ENCODE measurements at places on chromosomes 12 and 14.

DNA sequence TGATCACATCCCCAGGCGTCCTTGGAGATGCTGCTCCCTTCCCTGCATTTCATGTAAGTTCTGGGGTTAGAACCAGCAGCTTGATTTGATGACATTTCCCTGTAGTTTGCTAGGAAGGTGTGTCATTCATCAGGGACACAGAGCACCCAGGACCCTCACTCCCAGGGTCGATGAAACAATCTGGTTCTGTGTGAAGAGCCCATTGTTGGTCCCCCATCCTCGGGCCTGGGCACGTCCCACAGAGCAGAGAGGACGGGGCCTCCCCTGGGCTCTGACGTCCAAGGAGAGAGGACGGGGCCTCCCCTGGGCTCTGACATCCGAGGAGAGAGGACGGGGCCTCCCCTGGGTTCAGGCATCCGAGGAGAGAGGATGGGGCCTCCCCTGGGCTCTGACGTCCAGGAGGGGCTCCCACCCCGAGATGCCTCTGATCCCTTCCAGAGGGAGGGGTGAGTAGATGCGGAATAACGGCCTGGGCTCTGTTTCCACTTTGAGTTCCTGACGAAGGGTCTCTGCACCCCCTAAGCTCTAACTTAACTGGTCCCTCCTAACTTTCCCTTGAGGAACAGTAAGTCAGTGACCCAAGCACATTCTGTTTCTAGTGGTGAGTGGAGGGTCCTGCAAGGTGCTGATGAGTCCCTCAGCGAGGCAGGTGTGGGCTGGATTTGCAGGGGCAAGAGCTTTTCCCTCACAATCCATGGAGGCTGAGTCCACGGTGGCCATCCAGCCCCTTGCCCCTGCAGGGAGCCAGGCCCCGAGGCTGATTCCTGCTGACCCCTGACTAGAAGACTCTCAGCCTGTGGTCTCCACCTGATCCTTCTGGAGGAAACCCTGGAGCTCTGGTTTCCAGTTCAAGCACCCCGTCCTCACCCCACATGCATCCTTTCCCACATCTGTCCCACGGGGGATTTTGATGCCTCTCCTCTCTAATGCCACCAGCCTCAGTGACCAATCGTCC lies 35.5 kb upstream of the SFSWAP start:
- H3K4me3 ChIP-seq: no peak overlapping the region
- H3K27ac ChIP-seq: no peak overlapping the region
- peaks cover 4% of the 10 kb centered on the region for H3K27me3 ChIP-seq
- H3K4me1 ChIP-seq: no peaks in the 10 kb centered on the region

DNA sequence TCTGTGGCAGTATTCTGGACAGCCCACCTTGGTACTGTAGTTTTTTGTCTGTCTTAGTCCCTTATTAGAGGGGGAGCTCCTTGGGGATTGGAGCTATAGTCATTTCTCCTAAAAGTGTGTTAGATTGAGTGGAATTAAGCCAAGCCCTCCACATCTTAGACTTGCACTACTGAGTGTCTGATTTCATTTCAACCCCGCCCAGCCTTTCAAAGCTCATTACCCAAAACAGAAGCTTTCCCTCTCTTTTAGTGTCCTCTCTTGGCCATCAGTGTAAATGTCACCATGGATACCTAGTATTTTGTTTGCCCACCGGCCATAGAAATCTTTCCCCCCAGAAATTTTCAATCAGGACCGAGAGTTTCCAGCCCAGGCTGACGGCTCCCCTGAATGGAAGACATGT lies 74.5 kb downstream of the LRRC74A start:
- no peak overlapping the region for H3K4me3 ChIP-seq
- H3K27me3 ChIP-seq: no peaks in the 10 kb centered on the region
- no peak for DNase-seq
- no peaks in the 10 kb centered on the region for H3K36me3 ChIP-seq
- H3K27ac ChIP-seq: peak overlapping the region; percentile 45
- H3K4me1 ChIP-seq: peaks cover 29% of the 10 kb centered on the region

- H3K27me3 ChIP-seq: no peaks in the 10 kb centered on the region
- no peaks in the 10 kb centered on the region for H3K4me1 ChIP-seq
- H3K36me3 ChIP-seq: no peaks in the 10 kb centered on the region
- no peak for DNase-seq
- no peak overlapping the region for H3K27ac ChIP-seq
These were observed 13.0 kb downstream of the MVK start for GRCh38 chr12:109586385-109587296.

DNA sequence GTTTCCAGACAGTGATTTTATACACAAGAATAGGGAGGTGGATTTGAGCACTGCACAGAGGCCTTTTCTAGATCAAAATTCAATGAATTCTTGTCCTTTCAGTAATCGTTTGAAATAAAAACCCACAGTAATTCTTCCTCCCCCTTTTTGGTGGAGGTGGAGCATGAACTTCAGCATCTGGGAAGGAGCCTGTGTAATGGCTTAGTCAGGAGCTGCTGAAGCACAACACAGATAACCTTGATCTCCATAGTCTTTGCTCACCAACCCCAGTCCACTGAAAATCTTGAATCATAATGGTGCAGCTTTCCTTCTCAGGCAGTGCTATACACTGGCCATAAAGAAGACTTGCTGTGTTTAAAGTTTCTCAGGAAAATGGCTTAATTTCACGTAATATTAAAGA lies 6.4 kb upstream of the TBPL2 start:
- H3K27ac ChIP-seq: no peak overlapping the region
- DNase-seq: peak; percentile 97
- H3K36me3 ChIP-seq: no peaks in the 10 kb centered on the region
- peaks cover 9% of the 10 kb centered on the region for H3K4me1 ChIP-seq
- no peak overlapping the region for H3K4me3 ChIP-seq
- no peaks in the 10 kb centered on the region for H3K27me3 ChIP-seq
